NK-92 treated with Interleukin-12 subunit alpha and Interleukin-12 subunit beta, amount 100 ng/mL, for 24 hours (cell line): ENCODE measurements at places on chromosomes 3 and 15.

DNA sequence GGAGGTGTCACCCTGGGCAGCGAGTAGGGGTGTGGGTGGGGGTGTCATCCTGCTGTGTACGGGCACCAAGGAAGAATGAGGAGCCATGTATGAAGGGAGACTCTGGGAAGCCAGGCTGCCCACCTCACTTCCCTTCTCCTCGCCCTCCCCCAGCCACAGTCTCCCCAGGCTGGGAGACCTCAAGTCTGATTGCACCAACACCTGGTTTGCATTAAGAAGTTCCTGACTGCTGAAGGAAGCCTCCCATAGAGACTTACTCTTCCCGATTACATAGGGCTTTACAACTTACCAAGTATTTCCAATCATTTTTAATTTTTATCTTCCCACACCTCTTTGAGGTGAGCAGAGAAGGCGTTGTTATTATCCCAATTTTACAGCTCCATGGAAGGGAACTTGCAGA lies 29.5 kb upstream of the SMAD3 start:
- DNase-seq: no peak

DNA sequence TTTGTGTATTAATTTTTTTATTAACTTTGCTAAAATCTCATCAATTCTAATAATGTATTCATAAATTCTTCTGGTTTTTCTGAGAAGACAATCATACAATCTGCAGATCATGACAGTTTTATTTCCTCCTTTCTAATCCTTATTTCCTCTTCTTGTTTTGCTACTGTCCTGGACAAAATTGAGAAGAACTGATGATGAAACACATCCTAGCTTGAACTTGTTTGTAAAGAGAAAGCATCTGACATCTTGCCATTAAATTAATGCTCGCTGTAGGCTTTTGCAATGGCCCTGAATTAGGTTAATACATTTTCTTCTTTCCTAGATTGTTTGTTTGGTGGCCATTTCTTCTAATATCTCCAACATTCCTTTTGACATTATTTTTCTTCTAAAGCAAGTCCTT lies 110.9 kb upstream of the TPM1 start:
- no peak for DNase-seq

- no peak for DNase-seq
Observed at GRCh38 chr3:45978006-45978761, 17.4 kb downstream of the FYCO1 start.

GRCh38 chr3:111808439-111808838 lies 50.6 kb upstream of the PHLDB2 start:
- DNase-seq: no peak

DNA sequence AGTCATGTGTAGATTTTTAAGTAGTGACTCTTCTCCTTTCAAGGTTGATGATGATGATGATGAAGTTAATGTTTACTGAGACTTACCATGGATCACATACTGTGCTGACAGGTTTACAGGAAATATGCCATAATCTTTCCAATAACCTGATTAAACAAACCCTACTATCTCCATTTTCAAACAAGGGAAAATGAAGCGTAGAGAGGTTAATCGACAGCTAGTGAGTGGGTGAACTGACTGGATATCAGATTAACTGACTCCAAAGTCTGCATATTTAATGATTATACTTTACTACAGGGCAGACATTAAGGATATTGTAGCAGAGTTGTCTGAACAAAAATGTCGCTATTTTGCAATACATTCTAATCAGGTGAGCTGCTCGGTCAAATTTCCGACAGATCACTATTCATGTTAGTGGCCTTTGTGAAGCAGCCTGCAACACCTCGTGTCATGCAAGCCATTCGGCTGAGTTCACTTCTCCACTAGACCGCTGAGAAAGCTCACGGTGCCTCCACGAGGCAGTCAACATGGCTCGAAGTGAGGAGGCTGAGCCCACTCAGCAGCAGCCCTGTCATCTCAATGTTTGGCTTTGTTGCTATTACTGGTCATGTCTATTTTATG lies 264.2 kb downstream of the NFKBIZ start:
- no peak for DNase-seq

DNA sequence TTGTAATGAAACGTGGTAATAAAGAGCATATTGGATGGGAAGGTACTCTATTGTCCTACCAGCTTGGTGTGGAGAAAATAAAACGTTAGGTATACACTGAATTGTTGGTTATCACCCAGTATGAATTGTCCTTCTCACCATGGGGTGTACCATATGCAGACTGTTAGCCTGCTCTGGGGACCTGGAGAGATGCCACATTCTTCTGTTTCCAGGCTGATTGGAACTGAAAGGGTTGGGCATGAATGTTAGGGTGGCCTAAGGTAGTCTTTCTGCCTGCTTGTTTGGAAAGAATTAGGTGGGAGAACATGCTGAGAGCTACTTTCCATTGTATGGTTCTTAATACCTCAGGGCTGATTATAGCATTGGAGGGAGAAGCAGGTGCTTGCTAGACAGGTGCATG lies 340.6 kb downstream of the PTPRG start:
- no peak for DNase-seq

GRCh38 chr3:128794067-128794768 lies 68.2 kb downstream of the RAB7A start:
- DNase-seq: no peak

- no peak for DNase-seq
Observed at GRCh38 chr3:12785096-12785495, 11.4 kb upstream of the CAND2 start.

- no peak for DNase-seq
Observed at GRCh38 chr3:13689373-13690260, 140.7 kb downstream of the FBLN2 start.

GRCh38 chr3:178536211-178537079 lies at the start of gene KCNMB2:
TSS of gene KCNMB2 (plus strand) at chr3:178536436.
- no peak for DNase-seq

GRCh38 chr3:99419116-99419515 lies 219.3 kb upstream of the COL8A1 start:
- no peak for DNase-seq

DNA sequence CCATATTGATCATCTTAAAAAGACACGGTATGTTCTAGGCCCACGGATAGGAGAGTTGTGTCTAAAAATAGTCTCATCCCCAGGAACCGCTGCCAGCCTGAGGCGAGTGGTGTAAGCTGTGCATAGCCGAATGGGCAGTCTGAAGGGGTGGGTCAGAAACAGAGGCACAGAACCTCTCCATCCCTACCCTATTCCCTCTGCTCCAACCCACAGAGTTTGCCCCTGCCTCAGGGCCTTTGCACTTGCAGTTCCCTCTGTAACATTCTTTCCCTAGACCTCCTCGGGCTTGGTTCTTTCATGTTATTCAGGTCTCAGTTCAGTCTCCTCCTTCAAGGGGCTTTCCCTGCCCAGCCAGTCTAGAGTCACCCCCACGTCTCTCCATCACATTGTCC lies 4.8 kb downstream of the SCN5A start:
- no peak for DNase-seq

- no peak for DNase-seq
Observed at GRCh38 chr3:116716490-116716889, 6.9 kb downstream of the TUSC7 start.

- DNase-seq: no peak
Observed at GRCh38 chr3:33488683-33489082, 48.5 kb upstream of the UBP1 start.

DNA sequence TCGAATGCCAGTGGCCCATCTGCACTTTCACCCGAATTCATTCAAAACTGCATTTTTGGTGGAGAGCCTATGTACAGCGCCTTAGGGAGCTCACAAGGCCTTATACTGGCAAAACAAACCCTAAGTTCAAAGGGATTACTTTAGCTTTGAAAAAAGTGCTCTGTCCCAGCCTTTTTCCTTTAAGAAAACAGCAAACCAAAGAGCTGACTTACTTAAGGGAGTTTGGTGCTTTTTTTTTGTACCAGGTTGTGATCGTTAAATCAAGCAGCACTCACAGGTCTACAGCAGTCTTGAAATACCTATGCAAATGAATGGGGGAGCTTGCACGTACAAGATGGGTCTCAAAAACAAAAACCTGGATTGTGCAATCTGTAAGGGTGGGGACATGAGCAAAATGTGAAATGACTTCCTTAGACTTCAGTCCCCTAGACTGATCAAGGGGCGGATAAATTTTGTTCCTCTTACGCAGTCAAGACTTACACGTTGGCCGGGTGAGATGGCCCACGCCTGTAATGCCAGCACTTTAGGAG lies 11.6 kb upstream of the PIK3CB start:
- DNase-seq: no peak

DNA sequence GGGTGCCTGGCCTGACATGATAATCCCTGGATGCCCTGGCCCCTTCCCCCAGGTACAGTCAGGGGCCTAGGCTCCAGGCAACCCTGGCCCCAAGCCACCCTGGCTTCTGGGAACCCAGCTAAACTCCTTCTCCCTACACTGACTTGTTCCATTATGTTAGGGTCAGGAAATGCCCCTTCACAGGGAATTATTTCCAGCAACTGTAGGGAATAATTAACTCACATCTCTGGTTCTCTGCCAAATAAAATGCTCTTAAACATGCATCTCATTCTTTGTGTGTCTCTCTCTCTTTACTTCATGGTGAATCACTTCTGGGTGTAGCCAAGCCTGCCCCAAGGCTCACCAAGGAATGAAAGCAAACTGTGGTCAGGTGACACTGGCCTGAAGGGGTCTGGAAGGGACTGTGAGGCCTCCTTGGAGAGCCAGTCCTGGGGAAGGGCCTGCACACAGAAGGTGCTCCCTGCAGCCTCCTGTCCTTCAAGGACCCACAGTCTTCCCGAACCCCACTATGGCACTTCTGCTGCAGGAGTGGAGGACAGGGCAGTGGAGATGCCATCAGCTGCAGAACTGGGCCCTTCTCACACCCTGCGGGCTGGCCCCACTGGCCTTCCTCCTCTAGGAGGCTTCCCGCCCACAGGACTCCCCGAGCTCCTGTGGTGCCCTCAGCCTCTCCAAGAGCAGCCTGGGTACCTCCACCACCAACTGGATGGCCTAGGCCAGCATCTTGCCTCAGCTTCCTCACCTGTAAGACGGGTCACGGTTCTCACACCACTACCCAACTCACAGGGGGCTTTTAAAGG lies 17.6 kb downstream of the TKT start:
- DNase-seq: no peak

DNA sequence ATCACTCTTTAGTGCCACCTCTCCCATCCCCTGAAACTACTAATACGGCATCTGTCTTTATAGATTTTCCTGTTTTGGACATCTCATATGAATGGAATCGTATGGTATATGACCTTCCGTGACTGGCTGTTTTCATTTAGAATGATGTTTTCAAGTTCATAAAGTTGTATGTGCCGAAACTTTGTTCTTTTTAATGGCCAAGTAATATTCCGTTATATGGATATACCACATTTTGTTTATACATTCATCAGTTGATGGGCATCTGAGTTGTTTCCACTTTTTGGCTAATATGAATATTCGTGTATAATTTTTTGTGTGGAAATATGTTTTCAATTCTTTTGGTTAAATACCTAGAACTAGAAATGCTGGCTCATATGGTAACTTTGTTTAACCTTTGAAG lies 49.5 kb downstream of the PIAS1 start:
- no peak for DNase-seq
